Activated naive CD4-positive, alpha-beta T cell treated with anti-CD3 and anti-CD28 coated beads, Interleukin-2, amount 10 ng/mL, durations not matched to agents 7 days and 5 days (primary cell): ENCODE measurements at places on chromosomes 2 and 18.
A peak's percentile ranks its signal among the peaks of the same experiment; 100 is the strongest.

GRCh38 chr2:191303140-191304005 is 58.2 kb downstream of the MYO1B start:
- H3K36me3 ChIP-seq: no peaks in the 10 kb centered on the region
- no peak for DNase-seq
- H3K27me3 ChIP-seq: no peaks in the 10 kb centered on the region
- H3K27ac ChIP-seq: no peak overlapping the region
- H3K4me1 ChIP-seq: no peaks in the 10 kb centered on the region
- H3K4me3 ChIP-seq: no peak overlapping the region

GRCh38 chr2:32402091-32402490 is 45.3 kb downstream of the BIRC6 start:
- no peak for DNase-seq
- H3K4me1 ChIP-seq: no peaks in the 10 kb centered on the region
- peaks cover 20% of the 10 kb centered on the region for H3K36me3 ChIP-seq
- no peaks in the 10 kb centered on the region for H3K27me3 ChIP-seq

DNA sequence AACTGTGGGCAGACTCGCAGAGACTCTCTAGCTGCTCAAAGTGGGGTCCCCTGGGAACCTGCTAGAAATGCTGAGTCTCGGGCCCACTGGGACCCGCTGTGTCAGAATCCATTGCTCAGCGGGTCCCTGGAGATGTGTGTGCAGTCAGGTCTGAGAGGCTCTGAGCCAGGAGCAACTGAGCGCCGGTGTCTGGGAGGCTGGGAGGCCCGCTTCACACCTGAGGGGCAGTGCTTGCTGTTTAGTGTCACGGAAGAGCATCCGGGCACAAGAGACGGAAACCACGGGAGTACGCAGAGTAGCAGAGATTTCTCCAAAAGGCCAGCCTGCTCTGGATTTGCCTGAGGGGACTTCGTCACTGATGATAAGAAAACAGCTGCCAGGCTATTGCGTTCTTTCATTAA is 70.1 kb downstream of the EDAR start:
- no peak overlapping the region for H3K4me3 ChIP-seq
- no peak overlapping the region for H3K27ac ChIP-seq
- DNase-seq: no peak
- peaks cover 6% of the 10 kb centered on the region for H3K4me1 ChIP-seq

DNA sequence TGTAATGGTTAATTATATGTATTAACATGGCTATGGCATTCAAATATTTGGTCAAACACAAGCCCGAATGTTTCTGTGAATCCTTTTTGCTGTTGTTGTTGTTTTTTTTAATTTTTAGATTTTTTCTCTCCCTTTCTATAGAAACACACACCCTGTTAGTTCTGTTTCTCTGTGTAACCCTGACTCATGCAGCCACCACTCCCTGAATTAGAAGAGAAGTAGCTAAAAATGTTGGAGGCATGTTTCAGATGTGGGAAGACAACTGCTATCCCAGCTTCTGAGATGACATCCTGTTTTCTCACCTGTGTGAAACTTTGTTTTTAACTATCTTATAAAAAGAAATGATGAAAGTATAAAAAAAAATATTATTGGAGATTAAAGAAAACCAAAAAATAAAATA is 219.6 kb upstream of the RGPD4 start:
- no peaks in the 10 kb centered on the region for H3K36me3 ChIP-seq
- no peak overlapping the region for H3K4me3 ChIP-seq
- no peak overlapping the region for H3K27ac ChIP-seq
- DNase-seq: no peak
- no peaks in the 10 kb centered on the region for H3K4me1 ChIP-seq

DNA sequence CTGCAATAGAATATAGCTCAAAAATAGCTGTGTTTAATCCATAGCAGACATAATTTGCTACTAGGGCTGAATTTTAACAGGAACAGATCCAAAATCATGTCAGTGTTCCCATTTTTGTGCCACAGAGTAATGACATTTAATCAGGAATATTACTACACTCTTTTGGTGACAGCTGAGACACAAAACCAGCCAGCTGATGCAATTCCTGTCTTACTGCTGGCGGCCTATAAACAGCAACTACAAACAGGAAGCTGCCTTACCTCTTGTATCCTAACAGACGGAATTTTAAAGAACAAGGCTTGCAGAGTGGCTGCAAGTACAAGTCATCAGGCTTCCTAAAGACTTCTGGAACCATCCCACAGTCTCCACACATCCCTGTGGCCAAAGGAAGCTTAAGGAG is 218.1 kb downstream of the ZNF521 start:
- DNase-seq: no peak
- H3K36me3 ChIP-seq: no peaks in the 10 kb centered on the region
- no peak overlapping the region for H3K4me3 ChIP-seq
- H3K27me3 ChIP-seq: no peaks in the 10 kb centered on the region

- H3K27ac ChIP-seq: no peak overlapping the region
- H3K36me3 ChIP-seq: no peaks in the 10 kb centered on the region
- H3K4me1 ChIP-seq: peaks cover 8% of the 10 kb centered on the region
- H3K4me3 ChIP-seq: no peak overlapping the region
- peaks cover 12% of the 10 kb centered on the region for H3K27me3 ChIP-seq
These were observed 2.2 kb downstream of the COL5A2 start for GRCh38 chr2:189177251-189177840.

- no peak for DNase-seq
- no peak overlapping the region for H3K4me3 ChIP-seq
- no peak overlapping the region for H3K27ac ChIP-seq
- H3K27me3 ChIP-seq: no peaks in the 10 kb centered on the region
- no peaks in the 10 kb centered on the region for H3K36me3 ChIP-seq
These were observed 58.4 kb upstream of the ETAA1 start for GRCh38 chr2:67338601-67339233.

- no peaks in the 10 kb centered on the region for H3K27me3 ChIP-seq
- DNase-seq: no peak
- no peaks in the 10 kb centered on the region for H3K4me1 ChIP-seq
- no peaks in the 10 kb centered on the region for H3K36me3 ChIP-seq
- no peak overlapping the region for H3K4me3 ChIP-seq
These were observed 199.7 kb downstream of the PIEZO2 start for GRCh38 chr18:10949655-10950054.

GRCh38 chr2:22055784-22056620 is 932.2 kb downstream of the TDRD15 start:
- no peaks in the 10 kb centered on the region for H3K4me1 ChIP-seq
- H3K36me3 ChIP-seq: no peaks in the 10 kb centered on the region
- H3K27me3 ChIP-seq: no peaks in the 10 kb centered on the region

GRCh38 chr2:152132306-152132705 is 33.5 kb upstream of the CACNB4 start:
- peaks cover 6% of the 10 kb centered on the region for H3K36me3 ChIP-seq
- no peaks in the 10 kb centered on the region for H3K27me3 ChIP-seq
- DNase-seq: no peak

GRCh38 chr2:201730651-201731285 is 32.3 kb upstream of the MPP4 start:
- no peaks in the 10 kb centered on the region for H3K27me3 ChIP-seq
- H3K27ac ChIP-seq: no peak overlapping the region
- no peak for DNase-seq
- H3K4me3 ChIP-seq: no peak overlapping the region

- no peaks in the 10 kb centered on the region for H3K36me3 ChIP-seq
- H3K4me3 ChIP-seq: no peak overlapping the region
- H3K4me1 ChIP-seq: peaks cover 21% of the 10 kb centered on the region
- peaks cover 21% of the 10 kb centered on the region for H3K27me3 ChIP-seq
These were observed 168.7 kb upstream of the NCK2 start for GRCh38 chr2:105576050-105576439.

DNA sequence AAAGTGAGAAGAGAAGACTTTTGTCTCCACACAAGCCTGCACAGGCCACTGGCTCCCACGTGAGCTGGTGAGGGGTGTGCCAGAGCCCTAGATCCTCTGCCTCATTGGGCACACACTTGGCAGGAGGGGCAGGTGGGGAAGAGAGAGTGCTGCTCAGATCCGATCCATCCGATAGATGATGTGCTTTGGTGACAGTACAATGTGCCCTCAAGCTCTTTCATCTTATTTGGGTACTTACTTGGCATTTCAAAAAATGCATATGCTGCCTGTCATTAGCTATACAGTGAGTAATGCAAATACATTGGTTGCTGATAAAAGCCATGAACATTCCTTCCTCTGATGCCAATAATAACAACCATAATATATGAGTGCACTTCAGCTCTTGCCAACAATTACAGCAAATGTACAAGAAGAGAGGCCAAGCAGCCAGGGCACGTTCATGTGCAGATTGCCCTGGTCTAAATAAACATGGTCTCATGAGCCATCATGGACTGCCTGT is 255.3 kb downstream of the VAPA start:
- peaks cover 3% of the 10 kb centered on the region for H3K27me3 ChIP-seq
- H3K4me3 ChIP-seq: no peak overlapping the region
- DNase-seq: no peak
- H3K36me3 ChIP-seq: no peaks in the 10 kb centered on the region
- peaks cover 2% of the 10 kb centered on the region for H3K4me1 ChIP-seq
- H3K27ac ChIP-seq: no peak overlapping the region

GRCh38 chr2:20103530-20103929 is 52.1 kb upstream of the LAPTM4A start:
- H3K4me1 ChIP-seq: peaks cover 13% of the 10 kb centered on the region
- DNase-seq: no peak
- peaks cover 46% of the 10 kb centered on the region for H3K27me3 ChIP-seq
- no peaks in the 10 kb centered on the region for H3K36me3 ChIP-seq
- H3K4me3 ChIP-seq: no peak overlapping the region

- H3K4me1 ChIP-seq: no peaks in the 10 kb centered on the region
- no peak overlapping the region for H3K4me3 ChIP-seq
- no peak overlapping the region for H3K27ac ChIP-seq
- DNase-seq: no peak
- H3K36me3 ChIP-seq: no peaks in the 10 kb centered on the region
- peaks cover 28% of the 10 kb centered on the region for H3K27me3 ChIP-seq
These were observed 20.8 kb upstream of the MYO3B start for GRCh38 chr2:170157025-170157684.

DNA sequence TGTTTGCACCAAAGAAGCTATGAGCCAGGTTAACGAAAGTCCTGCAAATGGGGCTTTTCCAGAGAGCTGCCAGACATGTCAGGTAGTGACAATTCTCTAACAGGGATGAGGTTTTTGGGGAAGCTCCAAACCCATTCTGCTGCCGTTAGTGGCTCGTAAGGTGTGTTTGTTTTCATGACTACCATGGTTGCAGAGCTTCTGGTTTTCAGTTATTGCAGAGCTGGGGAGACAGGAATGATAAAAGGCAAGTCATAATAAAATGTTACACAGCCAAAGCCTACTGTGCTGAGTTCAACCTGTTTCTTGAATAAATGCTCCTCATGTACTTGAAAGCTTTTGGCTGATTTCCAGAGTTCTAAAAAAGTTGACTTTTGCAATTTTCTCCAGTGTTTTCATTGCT is 209.2 kb upstream of the STK17B start:
- no peak overlapping the region for H3K4me3 ChIP-seq
- peaks cover 6% of the 10 kb centered on the region for H3K27me3 ChIP-seq
- H3K4me1 ChIP-seq: no peaks in the 10 kb centered on the region

DNA sequence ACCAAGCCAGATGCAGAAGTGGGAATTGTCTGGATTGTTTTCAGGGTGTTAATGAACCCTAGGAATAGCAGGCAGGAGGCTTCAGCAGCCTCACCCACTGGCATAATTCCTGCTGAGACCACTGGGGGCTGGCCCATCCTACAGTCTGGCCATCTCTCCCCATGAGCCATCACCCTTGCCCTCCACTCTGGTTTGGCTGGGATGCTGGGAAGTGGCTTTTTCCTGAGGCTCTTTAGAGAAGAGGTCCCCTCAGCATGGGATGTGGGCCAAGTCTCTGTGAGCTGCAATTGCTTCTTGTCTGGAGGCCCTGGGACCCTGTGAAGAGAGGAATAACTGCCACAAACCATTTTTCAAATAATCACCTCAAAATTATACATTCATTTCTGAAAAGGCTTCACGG is 4.0 kb downstream of the TCF7L1 start:
- H3K27ac ChIP-seq: no peak overlapping the region
- no peaks in the 10 kb centered on the region for H3K36me3 ChIP-seq
- no peak overlapping the region for H3K4me3 ChIP-seq

DNA sequence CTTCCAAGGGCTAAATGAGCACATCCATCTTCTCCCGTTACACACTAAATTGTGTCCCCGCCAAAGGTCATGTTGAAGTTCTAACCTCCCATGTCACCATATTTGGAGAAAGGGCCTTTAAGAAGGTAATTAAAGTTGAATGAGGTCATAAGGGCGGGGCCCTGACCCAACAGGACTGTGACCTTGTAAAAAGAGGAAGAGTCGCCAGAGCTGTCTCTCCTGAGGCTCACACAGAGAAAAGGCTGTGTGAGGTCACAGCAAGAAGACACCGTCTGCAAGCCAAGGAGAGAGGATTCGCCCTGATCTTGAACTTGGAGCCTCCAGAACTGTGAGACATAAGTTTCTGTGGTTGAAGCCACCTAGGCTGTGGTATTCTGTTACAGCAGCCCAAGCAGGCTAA is 24.1 kb downstream of the TRABD2A start:
- peak; percentile 62 for DNase-seq
- peaks cover 84% of the 10 kb centered on the region for H3K36me3 ChIP-seq
- peak overlapping the region; percentile 50 for H3K4me3 ChIP-seq
- no peaks in the 10 kb centered on the region for H3K27me3 ChIP-seq
- H3K4me1 ChIP-seq: peaks cover 95% of the 10 kb centered on the region

- H3K4me1 ChIP-seq: peaks cover 7% of the 10 kb centered on the region
- no peak overlapping the region for H3K27ac ChIP-seq
- peaks cover 17% of the 10 kb centered on the region for H3K36me3 ChIP-seq
- DNase-seq: no peak
- no peaks in the 10 kb centered on the region for H3K27me3 ChIP-seq
- H3K4me3 ChIP-seq: no peak overlapping the region
These were observed 26.5 kb downstream of the PPP4R3B start for GRCh38 chr2:55590810-55591440.

DNA sequence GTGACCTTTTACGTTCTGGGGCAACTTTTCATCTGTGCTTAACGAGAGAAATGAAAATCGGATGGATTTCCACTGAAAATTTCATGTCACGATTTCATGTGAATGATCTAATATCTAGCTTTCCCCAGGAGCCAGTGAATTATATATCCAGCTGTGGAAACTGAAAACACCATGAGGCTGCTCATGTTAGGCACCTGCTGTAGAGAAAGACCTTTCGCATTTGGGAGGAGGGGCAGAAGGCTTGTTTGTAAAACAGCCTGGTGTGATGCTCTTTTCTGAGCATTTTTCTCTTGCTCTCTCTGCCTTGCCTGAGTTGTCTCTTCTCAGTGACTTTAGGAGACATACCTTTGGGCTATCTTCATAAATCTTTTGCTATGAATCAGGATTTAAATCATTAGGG is 84.6 kb upstream of the CYP1B1 start:
- no peak for DNase-seq
- H3K36me3 ChIP-seq: no peaks in the 10 kb centered on the region
- no peaks in the 10 kb centered on the region for H3K4me1 ChIP-seq
